ENCODE measurements at places on chromosomes 2 and 18.

- no peak for DNase-seq
Observed at GRCh38 chr18:57668021-57668420, 46.4 kb upstream of the NARS1 start.

GRCh38 chr18:68445668-68446426 lies 269.1 kb downstream of the TMX3 start:
- no peak for DNase-seq

- no peak for DNase-seq
Observed at GRCh38 chr18:44693030-44693784, 12.5 kb downstream of the SETBP1 start.

DNA sequence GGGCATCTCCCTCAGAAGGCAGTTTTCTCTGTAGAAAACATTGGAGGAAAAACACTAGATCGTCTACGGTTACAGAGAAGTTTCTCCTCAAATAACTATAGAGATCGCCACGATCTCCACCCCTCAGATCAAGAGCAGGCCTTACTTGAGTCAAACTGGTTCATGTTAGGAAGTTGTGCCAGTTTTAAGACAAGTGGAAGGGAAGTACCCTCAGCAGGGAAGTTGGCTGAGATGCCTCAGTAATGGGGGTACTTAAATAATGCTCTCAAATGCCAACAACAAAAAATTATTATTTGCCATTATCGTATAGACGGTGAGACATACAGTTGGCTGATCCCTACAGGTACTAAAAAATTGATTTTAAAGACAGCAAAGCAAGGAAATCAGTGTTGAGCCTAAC lies 8.2 kb upstream of the SMAD7 start:
- DNase-seq = no peak

- peak; percentile 85 for DNase-seq
Observed at GRCh38 chr2:133780099-133780996, 212.1 kb upstream of the NCKAP5 start.

- DNase-seq = no peak
Observed at GRCh38 chr18:75070625-75071483, 138.1 kb downstream of the PTGR3 start.

- no peak for DNase-seq
Observed at GRCh38 chr2:120859128-120859527, 123.5 kb downstream of the GLI2 start.

- peak; percentile 6 for DNase-seq
Observed at GRCh38 chr2:114769110-114769509, 326.7 kb downstream of the DPP10 start.

GRCh38 chr2:235542733-235543127 lies 48.9 kb downstream of the AGAP1 start:
- DNase-seq = no peak

GRCh38 chr2:110948027-110948674 lies 172.6 kb upstream of the BCL2L11 start:
- DNase-seq = no peak

DNA sequence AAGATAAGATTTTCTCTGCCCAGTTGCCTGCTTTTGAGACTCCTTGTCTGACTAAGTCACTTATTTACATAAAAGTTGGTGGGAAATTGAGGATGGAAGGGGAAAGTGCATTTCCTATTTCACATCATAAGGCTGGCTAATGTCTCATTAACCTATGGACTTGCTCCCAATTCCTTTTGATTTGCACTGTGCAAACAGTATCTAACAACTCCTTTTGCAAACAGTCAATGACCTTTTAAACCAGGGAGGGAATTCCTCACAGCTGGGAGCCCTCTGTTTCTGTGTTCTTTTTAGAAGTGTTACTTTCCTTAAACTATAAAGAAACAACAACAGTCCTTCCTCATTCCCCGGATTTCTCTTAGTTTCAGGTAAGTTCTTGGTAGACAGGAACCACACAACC lies 272.8 kb downstream of the RND3 start:
- no peak for DNase-seq

DNA sequence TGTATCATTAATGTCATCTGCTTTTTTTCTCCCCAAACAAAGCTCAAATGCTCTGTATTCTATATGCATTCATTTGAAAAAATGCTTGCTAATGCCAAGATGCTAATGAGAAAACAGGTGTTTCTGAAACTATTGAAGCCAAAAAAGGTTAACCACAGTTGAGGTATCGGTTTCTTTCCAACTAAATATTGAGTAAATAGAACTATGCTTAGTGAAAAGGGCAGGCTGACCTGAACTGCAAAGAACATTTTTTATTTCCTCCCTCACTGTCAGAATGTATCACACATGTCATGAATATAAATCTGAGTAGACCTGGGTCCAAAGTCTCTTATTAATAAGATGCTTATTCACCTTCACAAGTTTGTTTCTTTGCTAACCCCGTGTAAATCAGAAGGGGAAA lies 866.6 kb downstream of the CPS1 start:
- DNase-seq = no peak

GRCh38 chr2:98796775-98797544 lies 66.0 kb upstream of the MGAT4A start:
- DNase-seq = no peak

DNA sequence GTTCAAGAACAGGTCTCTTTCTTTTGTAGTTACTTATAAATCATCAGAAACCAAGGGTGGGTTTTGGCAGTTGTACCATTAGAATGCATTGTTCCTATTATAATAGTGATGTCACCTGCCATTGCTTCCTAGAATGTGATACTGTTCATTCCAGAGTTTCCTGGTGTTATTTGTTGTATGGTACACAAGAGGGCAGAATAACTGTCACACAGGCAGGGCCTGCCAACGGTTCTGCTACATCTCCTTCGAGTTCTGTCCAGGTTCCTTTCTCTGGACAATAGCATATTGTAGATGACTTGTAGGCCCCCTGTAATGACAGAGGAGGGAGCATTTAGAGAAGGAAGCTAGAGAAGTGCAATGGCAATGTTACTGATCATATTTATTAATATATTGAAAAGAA lies 98.3 kb downstream of the KLHL14 start:
- peak; percentile 1 for DNase-seq

DNA sequence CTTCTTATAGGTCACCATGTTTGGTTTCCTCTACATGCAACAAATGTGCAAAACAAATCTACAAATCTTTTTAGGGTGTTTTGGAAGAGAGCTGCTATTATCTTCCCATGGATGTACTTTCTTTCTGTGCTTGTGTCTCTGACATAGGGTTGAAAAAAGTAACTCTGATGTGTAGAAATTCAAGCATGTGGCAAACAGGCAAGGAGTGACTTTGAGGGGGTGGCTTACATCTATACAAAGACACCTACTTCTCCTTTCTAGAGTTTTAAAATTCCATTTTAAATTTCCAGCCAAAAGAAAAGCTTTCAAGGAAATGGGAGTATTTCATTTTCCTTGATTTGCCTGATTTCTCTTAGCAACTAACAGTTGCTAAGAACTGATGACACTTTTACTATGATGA lies 904.8 kb upstream of the CELF4 start:
- DNase-seq = no peak

GRCh38 chr18:60019463-60019840 lies 119.7 kb downstream of the PMAIP1 start:
- no peak for DNase-seq

DNA sequence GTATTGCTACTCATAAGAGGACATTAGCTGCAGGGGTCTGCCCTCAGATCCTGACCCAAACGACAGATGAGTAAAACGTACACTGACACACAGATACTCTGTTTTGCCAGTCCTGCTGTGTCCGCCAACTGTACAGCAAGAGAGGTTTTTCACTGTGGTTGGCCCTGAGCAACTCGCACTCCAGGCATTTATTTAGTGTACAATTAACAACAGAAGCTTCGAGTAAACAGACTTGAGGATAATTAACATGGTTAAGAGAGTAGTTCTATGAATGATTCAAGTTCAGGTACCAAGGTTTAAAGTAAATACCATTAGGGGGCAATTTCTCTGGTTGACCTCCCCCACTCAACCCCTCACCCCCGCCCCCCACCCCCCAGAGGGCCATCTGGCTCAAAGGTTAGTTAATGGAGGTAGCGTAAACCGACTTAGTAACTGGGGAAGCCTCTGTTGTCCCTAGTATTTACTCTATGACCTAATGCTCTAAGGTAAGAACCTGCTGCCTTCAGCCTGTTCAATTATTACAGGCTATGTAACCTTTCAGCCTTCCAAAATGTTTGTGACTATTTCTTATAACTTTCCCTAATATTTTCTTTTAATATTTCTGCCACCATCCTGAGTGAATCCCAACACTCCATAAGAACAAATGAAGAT lies 103.9 kb upstream of the XIRP2 start:
- DNase-seq = no peak

DNA sequence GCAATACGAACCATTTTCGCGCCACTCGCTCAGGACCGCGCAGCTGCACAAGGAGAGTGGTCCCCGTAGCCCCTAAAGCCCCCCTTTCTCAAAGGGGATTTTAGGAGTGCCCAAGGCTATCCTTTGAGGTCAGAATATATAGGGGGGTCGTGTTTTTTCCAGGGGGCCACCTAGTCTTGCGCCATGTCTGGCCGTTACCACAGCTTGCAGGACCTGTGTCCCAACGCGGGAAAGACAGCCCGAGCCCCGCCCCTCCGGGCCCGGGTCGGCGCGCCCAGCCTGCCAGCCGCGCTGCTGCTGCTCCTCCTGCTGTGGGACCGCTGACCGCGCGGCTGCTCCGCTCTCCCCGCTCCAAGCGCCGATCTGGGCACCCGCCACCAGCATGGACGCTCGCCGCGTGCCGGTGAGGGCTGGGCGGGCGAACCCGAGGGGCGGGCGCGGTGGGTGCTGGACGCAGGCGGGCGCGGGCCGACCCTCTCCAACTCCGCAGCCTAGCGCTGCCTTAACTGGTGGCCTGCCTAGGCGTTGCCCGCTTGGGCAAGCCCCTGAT lies at the start of gene CDCA7:
CDCA7 (plus strand) TSS at position 291 of the 550 bp plus-strand sequence; CDS start at position 383, 92 bp downstream.
- DNase-seq = no peak

- peak; percentile 16 for DNase-seq
Observed at GRCh38 chr18:42394238-42394637, 439.2 kb downstream of the PIK3C3 start.

GRCh38 chr18:56043641-56044061 lies 455.7 kb upstream of the TCF4 start:
- peak; percentile 92 for DNase-seq

DNA sequence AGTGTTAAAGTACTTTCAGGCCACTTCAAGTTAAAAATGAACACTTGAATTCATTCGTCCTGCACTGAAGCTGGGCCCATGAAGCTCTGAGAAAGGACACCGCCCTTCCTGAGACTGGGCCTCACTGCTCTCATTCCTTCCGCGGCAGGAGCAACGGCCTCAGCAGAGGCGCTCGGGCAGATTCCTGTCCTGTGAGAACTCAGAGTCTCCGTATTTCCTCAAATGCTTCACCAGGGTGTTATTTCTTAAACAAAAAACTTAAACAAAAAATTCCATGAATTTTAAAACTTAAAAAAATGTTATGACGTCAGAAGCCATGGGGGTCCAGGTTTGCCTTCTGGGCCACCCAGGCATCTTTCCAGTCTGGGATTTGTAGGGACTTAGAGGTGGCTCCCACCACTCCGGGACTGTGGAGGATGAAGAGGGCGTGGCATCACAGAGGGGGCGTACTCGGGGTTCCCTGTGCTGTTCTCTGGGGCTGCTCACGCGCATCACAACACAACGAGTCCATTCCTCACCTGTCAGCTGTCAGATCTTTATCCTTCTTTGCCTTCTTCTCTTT lies 115.9 kb upstream of the ASB18 start:
- no peak for DNase-seq

- DNase-seq = no peak
Observed at GRCh38 chr18:30730915-30731314, 311.6 kb downstream of the DSC3 start.

DNA sequence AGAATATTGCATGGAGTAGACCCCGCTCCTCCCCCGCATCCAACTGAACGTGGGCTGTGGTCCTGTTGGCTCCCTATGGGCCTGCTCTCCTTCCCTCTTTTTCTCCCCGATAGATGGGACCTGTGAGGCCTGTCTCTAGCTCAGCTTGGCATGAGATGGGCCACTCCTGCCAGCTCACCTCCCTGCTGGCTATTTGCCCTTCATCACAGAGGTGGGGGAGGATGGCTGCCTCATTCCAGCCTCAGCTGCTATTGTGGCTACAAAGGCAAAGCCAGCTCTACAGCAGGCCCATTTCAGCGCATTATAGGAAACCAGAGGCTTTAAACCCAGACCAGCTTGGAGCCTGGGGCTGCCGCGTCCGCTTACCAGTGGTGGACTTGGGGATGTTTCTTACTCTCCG lies 313.9 kb downstream of the GBX2 start:
- DNase-seq = no peak

GRCh38 chr2:38178119-38178518 lies 102.2 kb upstream of the CYP1B1 start:
- DNase-seq = peak; percentile 15

- DNase-seq = no peak
Observed at GRCh38 chr2:233005096-233005495, 8.0 kb downstream of the NGEF start.

- DNase-seq = no peak
Observed at GRCh38 chr18:10210057-10210633, 244.3 kb upstream of the APCDD1 start.

DNA sequence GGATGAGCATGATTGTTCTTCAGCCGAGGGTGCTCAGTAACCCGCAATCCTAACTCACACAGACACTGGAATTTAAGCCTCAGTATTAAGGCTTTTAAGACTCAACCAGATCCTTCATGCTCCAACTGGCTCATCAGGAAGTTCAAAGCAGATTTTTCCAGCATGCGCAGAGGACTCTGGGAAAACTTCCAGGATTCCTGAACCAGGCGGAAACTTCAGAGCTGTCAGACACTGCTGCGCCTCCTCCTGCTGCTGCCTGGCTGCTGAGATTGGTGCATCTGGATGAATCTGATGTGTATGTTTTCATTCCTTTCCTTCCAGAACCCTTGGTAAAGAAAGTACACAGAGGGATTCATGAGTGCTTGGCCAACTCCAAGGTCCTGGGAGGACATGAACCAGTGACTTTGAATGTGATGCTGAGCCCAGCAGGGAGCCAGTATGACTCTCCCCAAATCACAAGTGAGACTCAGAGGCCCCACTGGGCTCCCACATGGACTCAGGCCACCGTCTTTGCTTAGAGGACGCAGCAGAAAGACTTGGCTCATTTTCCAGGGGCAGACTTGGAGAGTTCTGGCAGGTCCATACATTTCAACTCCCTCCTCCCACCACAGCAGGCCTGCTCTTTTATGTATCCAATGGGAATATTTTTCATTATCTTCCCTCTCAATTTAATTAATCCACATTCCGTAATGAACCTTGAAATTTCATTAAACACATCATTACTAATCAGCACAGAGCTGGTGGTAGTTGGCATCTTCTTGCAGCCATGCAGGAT lies 143.5 kb upstream of the HDAC4 start:
- DNase-seq = no peak

- DNase-seq = no peak
Observed at GRCh38 chr2:103402944-103403343, 641.1 kb downstream of the TMEM182 start.

- DNase-seq = no peak
Observed at GRCh38 chr2:186610785-186611184, 20.9 kb downstream of the ITGAV start.

GRCh38 chr18:62939433-62939832 lies 224.1 kb downstream of the PHLPP1 start:
- DNase-seq = no peak

GRCh38 chr2:62996534-62997186 lies 54.0 kb upstream of the OTX1 start:
- DNase-seq = no peak

All from midbrain (tissue), 1 donor.